ENCODE measurements at places on chromosomes 12 and 14.

DNA sequence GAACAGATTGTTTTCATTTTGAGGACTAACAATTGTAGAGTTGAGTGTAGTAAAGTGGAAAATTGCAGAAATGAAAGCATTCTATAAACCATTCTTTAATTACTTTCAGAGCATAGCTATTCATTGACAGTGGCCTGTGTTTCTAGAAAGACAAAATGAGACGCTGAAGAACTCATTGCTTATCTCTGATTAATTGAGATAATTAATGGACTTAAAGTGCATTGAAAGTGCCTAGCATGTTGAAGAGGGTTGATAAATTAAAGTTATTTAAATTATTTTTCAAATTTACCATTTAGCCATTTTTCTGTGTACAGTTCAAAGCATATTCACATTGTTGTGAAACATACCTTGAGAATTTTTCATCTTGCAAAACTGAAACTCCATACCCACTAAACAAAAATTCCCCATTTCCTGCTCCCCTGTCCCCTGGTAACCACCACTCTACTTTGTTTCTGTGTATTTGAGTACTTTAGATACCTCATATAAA lies 57.4 kb downstream of the DAAM1 start:
- H3K4me3 ChIP-seq = no peak overlapping the region
- no peak for DNase-seq
- no peaks in the 10 kb centered on the region for H3K27me3 ChIP-seq
- H3K27ac ChIP-seq = no peak overlapping the region
- H3K36me3 ChIP-seq = no peaks in the 10 kb centered on the region

DNA sequence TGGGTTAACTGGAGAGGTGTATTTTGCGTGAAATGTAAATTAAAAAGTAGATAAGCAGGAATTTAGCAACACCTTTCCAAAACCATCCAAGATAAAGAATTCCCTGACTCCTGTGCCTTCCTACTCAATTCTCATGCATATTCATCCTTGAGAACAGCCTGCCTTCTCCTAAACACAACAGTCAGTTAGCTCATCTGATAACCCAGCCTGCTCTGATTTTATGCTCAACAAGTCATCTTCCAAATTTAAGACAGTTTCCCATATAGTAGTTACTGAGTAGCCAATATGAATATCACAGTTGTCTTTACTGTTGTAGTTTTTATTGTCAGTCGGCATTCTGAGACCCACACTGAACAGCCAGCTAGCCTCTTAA lies 27.1 kb downstream of the CPNE8 start:
- no peak for DNase-seq
- H3K27me3 ChIP-seq = no peaks in the 10 kb centered on the region
- H3K4me3 ChIP-seq = no peak overlapping the region
- H3K36me3 ChIP-seq = no peaks in the 10 kb centered on the region
- no peak overlapping the region for H3K27ac ChIP-seq

DNA sequence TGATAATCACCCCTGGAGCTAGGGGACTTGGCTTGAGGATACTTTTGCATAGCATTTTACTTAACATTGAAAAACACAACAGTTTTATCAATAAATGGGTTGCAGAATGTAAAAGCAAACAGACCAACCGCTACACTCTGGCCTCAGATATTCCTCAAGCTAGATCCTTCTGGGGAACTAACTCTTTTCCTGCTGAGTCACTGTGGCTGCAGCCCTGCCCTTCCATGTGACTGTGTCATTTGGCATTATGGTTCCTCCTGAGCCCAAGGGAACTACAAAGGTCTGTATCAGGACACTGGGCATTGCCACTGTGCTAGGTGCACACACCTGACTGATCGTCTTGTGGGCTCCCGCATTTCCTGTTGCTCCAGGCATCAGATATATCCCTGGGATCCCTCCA lies 56.6 kb downstream of the TTC9 start:
- no peaks in the 10 kb centered on the region for H3K4me1 ChIP-seq
- H3K36me3 ChIP-seq = no peaks in the 10 kb centered on the region

GRCh38 chr12:43812926-43813325 lies 6.8 kb upstream of the TWF1 start:
- H3K4me1 ChIP-seq = no peaks in the 10 kb centered on the region
- no peaks in the 10 kb centered on the region for H3K36me3 ChIP-seq
- DNase-seq = no peak
- no peak overlapping the region for H3K4me3 ChIP-seq
